GM12878 (cell line): ENCODE measurements at places on chromosomes 11 and 22. TPM values are rescaled to one million over a fixed set of nuclear protein-coding genes. Genes with fewer than 3 reads are reported as not detected.

Gene IGHMBP2
- 11.8 and 12.6 TPM in 2 replicates for polyA plus RNA-seq

Gene UBQLN3
- polyA plus RNA-seq, result not detected in 2 replicates

Gene C1QTNF5
- not detected in 2 replicates for polyA plus RNA-seq

Gene GNAZ
- 0.07 and 0.28 TPM in 2 replicates for polyA plus RNA-seq

Gene PIWIL4
- 0.73 TPM in 1 of 2 replicates, not detected in the other for polyA plus RNA-seq

Gene RIMBP3C
- 0.04 and 0.17 TPM in 2 replicates for polyA plus RNA-seq

Gene PRG3
- not detected in 2 replicates for polyA plus RNA-seq

Gene LBHD1
- 5.1 and 7.6 TPM in 2 replicates for polyA plus RNA-seq

Gene TMPRSS13
- not detected in 2 replicates for polyA plus RNA-seq

Gene KLHL35
- 0.17 and 0.33 TPM in 2 replicates for polyA plus RNA-seq

Gene DSCAML1
- polyA plus RNA-seq, result 0.03 TPM in 1 of 2 replicates, not detected in the other

Gene PITPNB
- 96.1 and 109 TPM in 2 replicates for polyA plus RNA-seq

Gene ABTB2
- 0.83 and 1.1 TPM in 2 replicates for polyA plus RNA-seq

Gene C11orf86
- not detected in 2 replicates for polyA plus RNA-seq

Gene SMTNL1
- polyA plus RNA-seq, result 0.10 TPM in 1 of 2 replicates, not detected in the other

Gene NPTXR
- polyA plus RNA-seq, result 0.04 and 0.06 TPM in 2 replicates

Gene TIGD3
- 0.64 and 1.3 TPM in 2 replicates for polyA plus RNA-seq

Gene SLC7A4
- 0.25 TPM in 1 of 2 replicates, not detected in the other for polyA plus RNA-seq

Gene CCDC73
- 0.05 and 0.10 TPM in 2 replicates for polyA plus RNA-seq

Gene NRIP3
- polyA plus RNA-seq, result 0.25 TPM in 1 of 2 replicates, not detected in the other

Gene CYB5R2
- 49.3 and 49.4 TPM in 2 replicates for polyA plus RNA-seq

Gene C22orf31
- not detected in 2 replicates for polyA plus RNA-seq

Gene CNIH2
- not detected in 2 replicates for polyA plus RNA-seq

Gene FLRT1
- polyA plus RNA-seq, result 0.04 and 0.10 TPM in 2 replicates

Gene ADM2
- 0.06 TPM in 1 of 2 replicates, not detected in the other for polyA plus RNA-seq

Gene CBX6
- 72.7 and 74.6 TPM in 2 replicates for polyA plus RNA-seq

Gene IGSF9B
- polyA plus RNA-seq, result 0.03 TPM in 1 of 2 replicates, not detected in the other

Gene OR8A1
- not detected in 2 replicates for polyA plus RNA-seq

Gene MUC6
- not detected in 2 replicates for polyA plus RNA-seq

Gene RAB39A
- polyA plus RNA-seq, result 2.1 and 2.8 TPM in 2 replicates

Gene FAM111A
- 53.0 and 61.4 TPM in 2 replicates for polyA plus RNA-seq

Gene ZBED4
- polyA plus RNA-seq, result 16.2 and 16.8 TPM in 2 replicates

Gene SLC22A8
- polyA plus RNA-seq, result not detected in 2 replicates

Gene KCNA4
- polyA plus RNA-seq, result not detected in 2 replicates

Gene GDPD4
- not detected in 2 replicates for polyA plus RNA-seq

Gene MYO18B
- 0.57 and 0.59 TPM in 2 replicates for polyA plus RNA-seq

Gene ART1
- polyA plus RNA-seq, result not detected in 2 replicates

Gene VPREB3
- 4.8 and 6.1 TPM in 2 replicates for polyA plus RNA-seq

Gene LGR4
- 0.04 TPM in 1 of 2 replicates, not detected in the other for polyA plus RNA-seq

Gene DERL3
- 49.1 and 50.4 TPM in 2 replicates for polyA plus RNA-seq

Gene ADAMTS15
- polyA plus RNA-seq, result not detected in 2 replicates

Gene TTC28
- polyA plus RNA-seq, result 2.3 TPM in 2 replicates

Gene SLC5A4
- polyA plus RNA-seq, result not detected in 2 replicates

Gene TBX1
- polyA plus RNA-seq, result not detected in 2 replicates

Gene MIOX
- polyA plus RNA-seq, result not detected in 2 replicates

Gene SCUBE1
- not detected in 2 replicates for polyA plus RNA-seq
